ENCODE measurements at places on chromosomes 1 and 21.

DNA sequence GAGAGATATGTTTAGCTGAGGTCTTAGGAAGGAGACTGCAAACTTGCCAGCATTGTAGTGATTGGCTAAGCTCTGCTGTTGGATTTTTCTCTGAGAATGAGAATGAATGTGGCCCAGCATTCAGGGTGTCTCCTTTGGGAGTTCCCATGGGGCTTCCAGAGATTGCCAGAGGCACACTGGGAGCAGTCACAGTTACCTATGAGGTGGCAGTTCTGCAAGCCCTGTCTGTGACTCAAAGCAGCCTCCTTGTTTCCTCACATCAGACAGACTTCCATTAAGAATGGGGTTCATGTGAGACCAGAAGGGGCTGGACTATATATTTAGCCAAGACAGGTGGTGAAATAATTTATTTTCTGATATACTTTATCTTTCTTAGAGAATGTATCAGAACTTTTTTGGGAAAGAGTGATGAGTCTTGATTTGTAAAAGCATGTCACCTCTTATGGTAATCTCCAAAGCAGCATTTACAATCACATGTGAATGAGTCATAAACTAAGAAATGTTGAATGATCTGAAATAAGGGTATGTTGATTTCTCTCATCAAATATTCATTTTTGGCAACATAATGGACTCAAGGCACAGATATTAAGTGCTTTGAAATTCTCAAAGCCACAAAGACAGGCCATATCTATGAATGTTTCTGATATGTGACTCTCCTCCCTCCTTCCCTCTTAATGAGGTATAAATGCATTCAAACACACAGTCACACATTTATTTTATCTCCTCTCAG, 9.5 kb upstream of the SLC19A2 start:
- no peak overlapping the region for H3K27ac ChIP-seq
- H3K36me3 ChIP-seq, result peaks cover 9% of the 10 kb centered on the region
- peak; percentile 23 for DNase-seq
- H3K4me3 ChIP-seq, result no peak overlapping the region
- peaks cover 5% of the 10 kb centered on the region for H3K27me3 ChIP-seq
- peaks cover 35% of the 10 kb centered on the region for H3K4me1 ChIP-seq

DNA sequence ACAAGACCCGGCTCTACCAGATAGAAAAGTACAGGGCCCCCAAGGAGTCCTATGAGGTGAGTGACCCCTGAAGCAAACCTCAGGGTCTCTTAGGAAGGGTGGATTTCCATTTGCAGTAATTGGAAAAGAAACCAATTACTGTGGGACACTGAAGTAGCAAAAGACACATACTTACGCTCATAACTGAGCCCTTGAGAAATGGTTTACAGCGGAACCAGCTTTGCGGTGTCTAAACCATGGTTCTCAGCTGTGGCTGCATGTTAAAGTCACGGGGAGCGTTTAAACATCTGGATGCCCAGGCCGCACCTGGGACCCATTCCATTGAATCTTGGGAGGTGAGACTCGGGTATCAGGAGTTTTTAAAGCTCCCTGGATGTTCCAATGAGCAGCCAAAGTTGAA, 110.7 kb downstream of the HUNK start:
- no peaks in the 10 kb centered on the region for H3K4me1 ChIP-seq

- no peaks in the 10 kb centered on the region for H3K36me3 ChIP-seq
- H3K4me3 ChIP-seq, result no peak overlapping the region
- no peaks in the 10 kb centered on the region for H3K4me1 ChIP-seq
- H3K27me3 ChIP-seq, result no peaks in the 10 kb centered on the region
- no peak overlapping the region for H3K27ac ChIP-seq
Measured at GRCh38 chr1:99326215-99326949, 62.1 kb downstream of the PLPPR4 start.

DNA sequence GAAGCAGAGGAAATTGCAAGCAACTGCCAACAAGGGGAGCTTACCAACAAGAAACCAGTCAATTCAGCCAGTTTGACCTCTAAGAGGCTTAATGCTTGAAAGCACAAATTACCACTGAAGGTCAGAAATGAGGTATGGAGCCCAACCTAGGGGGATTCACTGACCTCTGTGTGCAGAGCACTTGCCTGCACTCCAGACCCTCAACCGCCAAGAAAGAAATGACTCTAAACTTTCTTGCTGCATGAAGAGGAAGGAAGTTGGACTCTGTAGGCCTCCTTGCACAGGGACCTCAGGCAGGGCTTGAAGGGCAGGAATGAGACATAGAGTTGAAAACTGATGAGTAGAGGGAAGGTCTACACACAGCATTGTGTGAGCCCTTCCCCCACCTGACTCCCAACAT, 10.0 kb downstream of the ARMH1 start:
- H3K27me3 ChIP-seq, result no peaks in the 10 kb centered on the region
- no peak for DNase-seq
- no peak overlapping the region for H3K4me3 ChIP-seq
- H3K27ac ChIP-seq, result no peak overlapping the region
- no peaks in the 10 kb centered on the region for H3K4me1 ChIP-seq

GRCh38 chr1:76759950-76760349, 107.3 kb upstream of the ST6GALNAC5 start:
- no peaks in the 10 kb centered on the region for H3K27me3 ChIP-seq
- no peak overlapping the region for H3K27ac ChIP-seq
- H3K36me3 ChIP-seq, result no peaks in the 10 kb centered on the region
- no peak for DNase-seq
- H3K4me3 ChIP-seq, result no peak overlapping the region
